ENCODE measurements at places on chromosomes 6 and 20.

DNA sequence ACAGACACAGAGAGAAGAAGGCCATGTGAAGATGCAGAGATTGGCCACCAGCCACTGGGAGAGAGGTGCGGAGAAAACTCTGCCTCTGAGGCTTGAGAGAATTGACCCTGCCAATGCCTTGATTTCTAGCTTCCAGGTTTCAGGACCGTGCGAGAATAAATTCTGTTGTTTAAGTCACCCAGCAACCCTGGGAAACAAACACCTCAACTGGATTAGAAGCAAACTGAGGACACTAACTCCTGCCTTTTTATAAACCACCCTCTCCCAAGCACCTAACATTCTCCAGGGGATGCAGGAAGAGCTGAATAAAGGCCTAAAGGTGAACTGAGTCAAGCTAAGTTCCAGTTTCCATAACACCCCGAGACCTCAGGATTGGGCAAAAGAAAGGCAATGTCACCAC, 136.1 kb downstream of the ANKRD60 start:
- DNase-seq = no peak

DNA sequence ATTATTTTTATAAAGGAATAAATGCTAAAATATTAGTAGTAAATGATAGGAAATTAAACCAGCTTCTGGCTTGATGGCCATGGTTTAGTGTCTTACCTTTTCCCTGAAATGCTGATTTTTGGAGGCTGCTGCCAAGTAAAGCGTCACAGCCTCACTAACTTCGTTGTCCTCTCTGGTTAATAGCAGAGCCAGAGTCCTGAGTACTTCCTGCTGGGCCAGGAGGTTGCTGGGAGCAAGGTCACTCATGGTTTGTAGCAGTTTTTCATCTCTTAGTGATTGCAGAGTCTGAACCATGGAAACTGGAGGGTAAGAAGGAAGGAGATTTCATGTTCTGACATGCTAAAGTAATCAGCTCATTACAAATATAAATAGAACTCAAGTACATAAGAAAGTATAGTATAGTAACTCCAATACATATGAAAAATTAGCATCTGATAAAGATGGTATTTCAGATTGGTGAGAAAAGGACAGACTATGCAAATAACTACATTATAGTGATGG, 26.5 kb upstream of the ARMH2 start:
- no peak for DNase-seq

DNA sequence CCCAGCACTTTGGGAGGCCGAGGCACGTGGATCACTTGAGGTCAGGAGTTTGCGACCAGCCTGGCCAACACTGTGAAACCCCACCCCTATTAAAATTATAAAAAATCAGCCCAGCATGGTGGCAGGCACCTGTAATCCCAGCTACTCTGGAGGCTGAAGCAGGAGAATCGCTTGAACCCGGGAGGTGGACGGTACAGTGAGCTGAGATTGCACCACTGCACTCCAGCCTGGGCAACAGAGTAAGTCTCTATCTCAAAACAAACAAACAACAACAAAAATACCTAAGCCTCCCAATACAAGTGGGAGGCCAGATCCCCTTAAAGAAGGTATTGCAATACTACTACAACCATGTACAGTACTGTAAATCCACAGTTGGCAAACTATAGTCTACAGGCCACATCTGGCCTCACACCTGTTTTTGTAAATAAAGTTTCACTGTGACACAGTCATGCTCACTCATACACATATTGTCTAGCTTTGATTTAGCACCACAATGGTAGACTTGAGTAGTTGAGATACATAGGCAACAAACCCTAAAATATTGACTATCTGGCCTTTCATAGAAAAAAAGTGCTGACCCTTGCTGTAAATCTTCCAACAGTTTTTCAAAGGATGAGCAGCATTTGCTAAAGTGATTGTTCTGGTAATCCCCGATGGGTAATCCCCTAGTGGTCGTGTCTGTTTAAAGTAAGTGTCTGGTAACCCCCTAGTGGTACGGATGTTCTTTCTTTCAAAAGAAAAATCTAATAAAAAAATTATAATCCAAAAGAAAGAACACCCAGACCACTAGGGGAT, 202.0 kb downstream of the RNGTT start:
- no peak for DNase-seq

DNA sequence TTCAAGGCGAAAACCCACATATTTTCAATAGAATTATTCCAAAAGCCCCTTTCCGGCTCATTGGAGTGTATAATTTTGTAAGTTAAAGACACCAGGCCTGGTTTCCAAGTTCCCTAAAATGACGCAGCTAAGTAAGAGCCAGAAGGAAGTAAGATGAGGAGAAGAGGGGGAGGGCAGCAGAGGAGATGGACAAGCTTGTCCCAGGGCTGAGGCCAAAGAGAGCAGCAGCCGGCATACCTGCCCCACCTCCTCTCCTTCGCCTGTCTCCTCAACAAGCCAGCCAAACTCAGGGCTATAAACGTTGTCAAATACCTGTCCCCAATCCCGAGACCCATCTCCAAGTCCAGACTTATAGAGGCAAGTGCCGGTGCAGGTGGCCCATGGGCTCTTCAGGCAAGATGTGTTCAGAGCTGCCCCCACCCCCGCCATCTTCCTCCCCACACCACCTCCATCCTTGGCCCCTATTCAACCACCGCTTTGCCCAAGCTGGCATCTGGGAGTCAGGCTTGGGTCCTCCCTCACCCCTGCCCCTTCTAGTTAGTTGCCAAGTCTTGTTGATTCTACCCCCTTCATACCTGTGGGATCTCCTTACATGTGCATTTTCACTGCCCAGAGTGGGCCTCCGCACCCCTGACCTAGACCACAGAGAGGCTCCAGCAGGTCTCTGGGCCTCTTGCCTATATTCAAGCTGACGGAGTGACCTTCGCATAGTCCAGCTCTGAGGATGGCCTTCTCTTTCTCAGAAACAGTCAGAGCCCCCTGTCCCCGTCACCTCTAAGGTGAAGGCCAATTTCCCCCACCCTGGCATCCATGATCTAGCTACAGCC, 75.7 kb upstream of the SIRPA start:
- no peak for DNase-seq

DNA sequence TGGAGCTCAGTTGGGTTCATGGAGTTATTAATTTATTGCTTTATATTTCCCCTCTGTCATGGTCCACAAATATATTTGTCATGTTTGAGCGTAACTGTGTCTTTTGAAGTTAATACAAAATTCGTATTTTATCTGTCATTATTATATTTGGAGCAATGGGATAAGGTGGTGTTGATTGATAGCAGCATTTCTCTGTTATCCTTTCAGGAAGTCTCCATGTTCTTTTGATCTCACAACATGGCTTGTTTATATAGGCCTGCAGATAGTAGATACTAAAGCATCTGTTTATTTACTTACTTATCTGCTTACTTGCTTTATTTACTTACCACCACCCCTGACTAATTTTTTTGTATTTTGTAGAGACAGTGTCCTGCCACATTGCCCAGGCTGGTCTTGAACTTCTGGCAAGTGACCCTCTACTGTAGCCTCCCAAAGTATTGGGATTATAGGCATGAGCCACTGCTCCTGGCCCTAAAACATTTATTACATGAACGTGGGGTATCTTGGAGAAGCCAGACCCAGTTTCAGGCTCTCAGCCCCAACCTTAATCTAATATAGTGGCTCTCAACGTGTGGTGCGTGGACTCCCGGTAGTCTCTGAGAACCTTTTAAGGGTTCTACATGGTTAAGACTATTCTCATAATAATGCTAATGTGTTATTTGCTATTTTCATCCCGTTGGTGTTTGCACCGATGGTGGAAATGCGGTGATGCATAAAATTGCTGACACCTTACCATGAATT, 104.2 kb downstream of the NCOA3 start:
- DNase-seq = no peak

DNA sequence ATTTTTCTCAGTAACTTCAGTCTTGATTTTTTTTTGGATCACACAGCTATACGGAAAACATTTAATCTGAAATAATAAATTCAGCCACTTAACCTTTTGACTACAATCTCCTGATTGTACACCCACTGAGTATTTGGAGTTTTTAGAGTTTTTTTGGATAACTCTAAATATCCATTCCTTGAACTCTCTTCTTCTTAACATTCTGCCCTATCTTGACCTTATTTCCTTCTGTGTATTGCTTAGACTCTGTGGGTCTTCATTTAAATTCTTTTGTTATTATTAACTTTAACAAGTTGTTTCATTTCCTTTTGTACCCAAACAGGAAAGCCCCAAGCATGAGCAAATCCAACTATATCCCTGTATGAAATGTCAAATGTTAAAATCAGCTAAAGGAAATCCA, 170.2 kb upstream of the PTCHD4 start:
- DNase-seq = no peak

- no peak for DNase-seq
Measured at GRCh38 chr20:10654630-10655029, 19.2 kb downstream of the JAG1 start.

GRCh38 chr20:42706759-42707158, 482.9 kb downstream of the PTPRT start:
- no peak for DNase-seq

GRCh38 chr20:62836967-62837490, 20.2 kb downstream of the COL9A3 start:
- DNase-seq = no peak

- no peak for DNase-seq
Measured at GRCh38 chr6:113829696-113830045, 27.5 kb upstream of the MARCKS start.

DNA sequence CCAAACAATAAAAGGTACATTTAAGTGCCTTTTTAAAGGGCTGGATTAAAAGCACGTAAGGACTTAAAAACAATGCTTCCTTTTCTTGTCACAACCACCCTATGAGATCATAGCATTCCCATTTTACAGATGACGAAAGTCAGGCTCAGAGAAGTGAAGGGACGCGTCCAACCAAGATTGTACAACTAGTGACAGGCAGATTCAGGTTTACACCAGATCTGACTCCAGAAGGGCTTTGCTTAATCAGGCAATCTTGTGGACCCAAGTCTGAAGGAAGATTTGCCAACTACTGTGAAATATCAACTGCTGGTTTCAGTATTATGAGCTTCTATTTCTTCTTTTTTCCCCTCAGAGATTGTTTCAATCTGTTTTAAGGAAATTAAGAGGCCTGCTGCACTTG, 877 bp downstream of the ENPP4 start:
- no peak for DNase-seq

DNA sequence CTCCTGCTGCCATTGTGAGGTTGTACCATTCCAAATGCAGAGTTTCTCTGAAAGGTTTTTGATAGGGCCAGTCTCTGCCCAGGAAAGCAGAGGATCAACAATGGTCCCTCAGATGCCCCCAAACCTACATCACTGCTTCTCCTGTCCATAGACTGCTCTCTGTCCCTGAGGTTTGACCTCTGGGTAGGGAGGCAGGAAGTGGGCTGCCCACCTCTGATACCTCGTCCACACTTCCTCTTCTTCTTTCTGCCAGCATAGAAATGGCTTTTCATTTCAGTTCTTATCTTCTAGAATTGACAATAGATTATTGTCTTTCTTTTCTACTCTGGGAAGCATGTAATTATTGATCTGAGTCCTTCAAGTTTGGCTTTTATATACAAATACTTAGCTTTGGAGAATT, 170.6 kb downstream of the TRMT11 start:
- DNase-seq = no peak

DNA sequence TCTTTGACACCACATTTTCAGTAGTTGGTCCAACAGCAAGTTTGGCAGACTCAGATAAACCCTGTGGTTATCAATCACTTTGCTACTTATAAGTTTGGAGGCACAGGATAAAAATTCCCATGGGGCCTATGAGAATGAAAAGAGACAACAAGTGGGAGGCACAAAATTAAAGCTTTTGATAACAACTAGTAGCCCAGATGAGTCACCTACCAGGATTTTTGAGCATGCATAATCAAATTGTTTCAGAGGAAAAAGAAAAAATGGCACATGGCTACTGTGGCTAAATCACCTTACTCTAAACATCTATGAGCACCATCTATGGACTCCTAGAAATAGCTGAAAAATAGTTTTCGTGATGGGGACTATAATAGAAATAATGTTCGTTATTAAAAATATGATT, 40.8 kb upstream of the BMP5 start:
- no peak for DNase-seq

DNA sequence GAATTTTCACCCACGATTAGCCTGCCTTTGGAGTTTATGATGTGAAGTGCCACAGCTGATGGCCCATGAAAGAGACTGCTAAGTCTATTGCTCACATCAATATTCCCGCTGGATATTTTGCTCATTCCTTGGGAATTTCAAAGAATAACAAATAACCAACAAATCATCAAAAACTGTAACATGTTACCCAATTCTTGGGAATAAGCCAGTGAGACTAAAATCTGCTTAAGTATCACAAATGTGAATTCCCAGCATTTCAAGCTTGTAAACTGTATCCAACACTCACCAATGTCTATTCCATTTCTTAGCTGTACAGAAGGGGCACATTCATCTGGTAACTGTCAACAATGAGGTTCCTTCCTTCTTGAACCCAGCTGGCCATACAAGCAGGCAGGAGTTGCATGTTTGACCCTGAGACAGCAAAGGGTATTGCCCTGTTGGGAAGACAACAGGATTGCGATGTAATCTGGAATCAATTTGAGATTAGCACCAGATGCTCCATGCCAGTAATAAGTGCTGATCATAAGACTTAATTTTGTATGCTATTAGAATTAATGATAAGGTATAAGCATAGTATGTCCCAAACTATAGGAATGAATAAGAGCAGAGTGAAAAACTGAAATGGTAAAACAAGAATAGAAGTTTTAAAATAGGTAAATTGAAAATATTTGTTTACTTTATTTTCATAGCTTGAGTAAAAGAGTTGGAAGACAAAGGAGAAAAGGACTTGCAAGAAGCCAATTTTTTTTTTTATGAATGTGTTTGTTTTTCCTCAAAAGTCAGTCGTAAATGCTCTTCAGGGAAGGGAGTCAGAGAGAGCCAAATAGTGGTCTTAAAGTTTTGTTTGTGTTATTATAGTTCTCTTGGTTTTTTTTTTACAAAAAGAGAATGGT, 58.8 kb downstream of the RSPO3 start:
- no peak for DNase-seq

- DNase-seq = no peak
Measured at GRCh38 chr20:57884956-57885355, 175.1 kb upstream of the PMEPA1 start.

DNA sequence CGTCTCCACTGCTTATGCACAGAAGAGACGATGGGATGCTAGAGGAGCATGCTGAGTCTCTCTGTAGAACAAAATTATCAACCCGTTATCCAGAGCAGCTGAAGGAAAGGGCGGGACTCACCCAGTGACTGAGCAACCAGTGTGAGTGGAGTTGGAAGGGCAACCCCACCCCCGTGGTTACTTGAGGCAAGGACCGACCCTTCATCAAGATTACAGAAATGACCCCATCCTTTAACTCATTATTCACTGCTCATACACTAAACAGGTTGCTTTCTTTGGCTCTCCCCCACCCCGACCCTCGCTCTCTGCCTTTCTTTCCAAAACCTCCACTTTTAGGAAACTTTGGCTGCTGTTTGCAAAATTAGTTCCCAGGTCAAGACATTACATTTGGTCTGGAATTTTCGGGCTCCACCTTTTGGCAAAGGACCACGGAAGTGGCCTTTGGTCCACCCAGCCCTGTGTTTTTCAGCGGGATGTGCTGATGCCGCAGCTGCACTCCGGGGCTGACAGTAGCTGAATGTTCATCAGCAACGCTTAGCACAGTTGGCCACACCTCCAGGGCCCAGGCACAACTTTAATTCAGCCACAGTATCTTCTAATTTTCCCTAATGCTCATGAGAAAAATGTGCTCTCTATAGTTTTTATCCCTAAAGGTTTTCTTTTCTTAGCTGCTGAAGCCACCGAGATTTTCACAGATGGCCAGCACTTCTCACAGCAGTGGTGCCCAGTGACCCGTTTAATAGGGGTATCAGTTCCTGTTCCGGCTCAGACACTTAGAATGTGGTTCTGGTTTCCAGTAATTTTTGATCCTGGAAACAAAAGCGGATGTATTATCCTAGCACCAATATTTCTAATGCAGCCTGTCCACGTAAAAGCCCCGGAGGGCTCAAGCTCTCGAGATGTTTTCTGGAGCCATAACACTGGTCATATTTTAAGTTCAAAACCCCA, 103.6 kb upstream of the NXT1 start:
- DNase-seq = no peak
